ENCODE measurements at places on chromosomes 1 and 21. TPM values are rescaled to one million over a fixed set of nuclear protein-coding genes. Genes with fewer than 3 reads are reported as not detected.

Gene LIPI
- total RNA-seq, result not detected

Gene DNAJC6
- 2.8 TPM for total RNA-seq

Gene PEX11B
- total RNA-seq, result 24.8 TPM

Gene LCE3D
- total RNA-seq, result not detected

Gene GJC2
- total RNA-seq, result 18.3 TPM

Gene CORT
- 0.20 TPM for total RNA-seq

Gene SELP
- 1.2 TPM for total RNA-seq

Gene TAS1R3
- total RNA-seq, result under 0.01 TPM

Gene SPATA17
- total RNA-seq, result not detected

Gene EPHA8
- total RNA-seq, result not detected

Gene OLIG1
- total RNA-seq, result not detected

Gene CATSPERE
- 1.6 TPM for total RNA-seq

Gene AJAP1
- not detected for total RNA-seq

Gene HSD3B1
- total RNA-seq, result not detected

Gene EXO1
- 4.8 TPM for total RNA-seq

Gene AMIGO1
- 0.65 TPM for total RNA-seq

Gene CTSS
- total RNA-seq, result 38.3 TPM

Gene ARHGEF16
- total RNA-seq, result 0.20 TPM

Gene SMIM12
- total RNA-seq, result 40.3 TPM

Gene A3GALT2
- total RNA-seq, result not detected

Measured in lung microvascular endothelial cell (primary cell).